ENCODE measurements at places on chromosomes 7 and 10. TPM values are rescaled to one million over a fixed set of nuclear protein-coding genes. Genes with fewer than 3 reads are reported as not detected.
A peak's percentile ranks its signal among the peaks of the same experiment; 100 is the strongest.

COL13A1 gene
- 29.2 TPM for total RNA-seq

DNA sequence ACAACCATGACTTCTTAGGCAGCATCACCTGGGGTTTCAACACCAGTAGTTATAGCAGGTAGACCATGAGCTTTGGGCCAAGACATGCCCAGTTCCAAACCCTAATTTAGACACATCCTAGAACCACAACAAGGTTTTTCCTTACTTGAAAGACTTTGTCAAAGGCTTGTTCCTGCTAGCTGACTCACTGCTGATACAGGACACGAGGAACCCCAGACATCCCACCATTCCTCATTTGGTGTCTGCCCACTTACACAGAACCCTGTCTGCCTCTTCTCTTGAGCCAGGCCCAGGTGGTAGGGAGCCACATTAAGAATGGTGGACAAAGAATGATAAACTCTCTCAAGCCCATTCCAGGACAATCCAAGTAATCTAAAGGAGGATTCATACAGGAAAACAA, 109.0 kb downstream of the CCDC71L start:
- H3K27me3 ChIP-seq: peaks cover 3% of the 10 kb centered on the region
- no peak for DNase-seq
- H3K36me3 ChIP-seq: no peaks in the 10 kb centered on the region
- no peaks in the 10 kb centered on the region for H3K4me1 ChIP-seq
- H3K4me3 ChIP-seq: no peak overlapping the region

DNA sequence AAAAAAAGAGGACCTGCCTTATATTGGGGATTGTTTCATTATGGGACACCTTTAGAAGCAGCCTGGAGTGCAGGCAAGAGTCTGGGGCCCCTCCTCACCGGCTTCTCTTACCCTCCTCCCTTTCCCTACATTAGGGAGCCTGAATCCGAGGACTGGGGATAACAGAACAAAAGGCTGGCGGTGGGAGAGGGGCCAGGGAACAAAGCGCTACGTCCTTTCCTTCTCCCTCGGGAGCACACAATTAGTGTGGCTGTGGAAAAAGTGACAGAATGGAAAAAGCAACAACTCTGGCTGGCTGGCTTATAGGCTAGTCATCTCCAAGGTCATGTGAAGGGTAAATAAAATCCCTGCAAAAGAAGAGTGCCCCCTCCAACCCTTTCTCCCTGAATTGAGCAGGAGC, 74.7 kb downstream of the LSM5 start:
- no peaks in the 10 kb centered on the region for H3K36me3 ChIP-seq
- DNase-seq: peak; percentile 60
- peaks cover 22% of the 10 kb centered on the region for H3K27me3 ChIP-seq
- no peak overlapping the region for H3K27ac ChIP-seq

DNA sequence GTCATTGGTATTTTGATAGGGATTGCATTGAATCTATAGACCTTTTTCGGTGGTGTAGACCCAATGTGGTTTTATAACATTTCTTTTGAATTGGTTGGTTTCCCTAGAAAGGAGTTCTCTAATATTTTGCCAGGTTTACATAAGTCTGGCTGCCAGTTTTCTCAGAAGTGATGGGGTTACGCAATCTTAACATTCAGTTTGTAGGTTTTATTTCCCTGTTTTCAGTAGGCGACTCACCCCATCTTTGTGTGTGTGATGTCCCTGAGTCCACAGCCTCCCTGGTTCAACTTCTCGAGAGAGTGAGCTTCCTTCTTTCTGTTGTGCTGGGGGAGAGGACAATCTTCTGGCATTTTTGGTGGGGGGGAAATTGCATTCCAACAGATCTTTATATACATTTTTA, 9.6 kb upstream of the KIF5B start:
- H3K4me1 ChIP-seq: no peaks in the 10 kb centered on the region
- H3K36me3 ChIP-seq: no peaks in the 10 kb centered on the region
- H3K27ac ChIP-seq: no peak overlapping the region
- no peaks in the 10 kb centered on the region for H3K27me3 ChIP-seq
- H3K4me3 ChIP-seq: no peak overlapping the region

DNA sequence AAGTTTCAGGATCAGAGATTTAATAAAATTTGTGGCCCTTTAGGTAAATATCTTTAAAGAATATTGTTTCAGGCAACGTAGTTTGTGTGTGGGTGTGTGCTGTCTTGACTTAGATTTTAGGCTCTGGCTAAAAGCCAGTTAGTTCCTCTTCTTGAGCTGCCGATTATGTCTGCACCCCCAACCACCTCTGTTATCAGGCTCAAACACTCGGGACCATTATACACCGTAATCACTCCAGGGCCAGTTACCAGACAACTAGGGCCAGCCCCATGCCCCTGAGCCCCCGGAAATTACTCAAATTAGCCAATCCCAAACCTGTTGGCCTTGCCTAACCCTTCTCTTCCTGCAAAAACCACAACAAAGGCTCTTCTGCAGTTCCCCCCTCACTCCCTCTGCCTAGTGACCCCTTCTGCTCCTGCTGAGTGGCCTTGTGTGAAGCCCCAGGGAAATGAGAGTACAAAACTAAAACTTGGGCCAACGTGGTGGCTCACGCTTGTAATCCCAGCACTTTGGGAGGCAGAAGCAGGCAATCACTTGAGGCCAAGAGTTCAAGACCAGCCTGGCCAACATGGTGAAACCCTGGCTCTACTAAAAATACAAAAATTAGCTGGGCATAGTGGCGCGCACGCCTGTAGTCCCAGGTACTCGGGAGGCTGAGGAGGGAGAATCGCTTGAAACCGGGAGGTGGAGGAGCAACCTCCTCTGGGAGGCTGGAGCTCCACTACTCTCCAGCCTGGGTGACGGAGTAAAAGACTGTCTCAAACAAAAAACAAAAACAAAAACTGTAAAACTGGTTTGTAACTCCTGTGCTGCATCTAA, 9.2 kb upstream of the HNRNPF start:
- DNase-seq: no peak
- no peaks in the 10 kb centered on the region for H3K27me3 ChIP-seq
- no peaks in the 10 kb centered on the region for H3K36me3 ChIP-seq
- no peak overlapping the region for H3K27ac ChIP-seq

DNA sequence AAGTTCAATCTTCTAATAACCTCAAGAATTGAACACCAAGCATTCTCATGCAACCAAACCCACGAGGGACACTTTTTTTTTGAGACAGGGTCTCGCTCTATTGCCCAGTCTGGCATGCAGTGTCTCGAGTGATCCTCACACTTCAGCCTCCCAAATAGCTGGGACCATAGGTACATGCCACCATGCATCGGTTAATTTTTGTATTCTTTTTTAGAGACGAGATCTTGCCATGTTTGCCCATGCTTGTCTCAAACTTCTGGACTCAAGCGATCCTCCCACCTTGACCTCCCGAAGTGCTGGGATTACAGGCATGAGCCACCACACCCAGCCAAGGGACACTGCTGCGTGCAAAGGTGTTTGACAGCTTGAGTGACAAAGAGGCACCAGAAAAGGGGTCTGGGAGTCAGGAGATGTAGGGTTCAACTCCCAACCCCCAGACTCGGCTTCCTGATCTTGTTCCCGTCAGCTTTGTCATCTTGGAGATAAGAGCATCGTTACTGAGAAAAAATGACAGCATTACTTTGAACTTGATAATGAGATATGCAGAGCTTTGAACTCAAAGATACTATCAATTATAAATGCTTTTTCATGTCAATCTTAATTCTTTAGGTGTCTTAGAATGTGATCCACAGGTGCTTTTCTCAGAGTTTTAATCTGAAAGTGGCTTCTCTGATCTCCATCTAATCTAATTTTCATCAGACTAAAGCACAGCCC, 1.6 kb upstream of the CYTH3 start:
- H3K4me1 ChIP-seq: peaks cover 47% of the 10 kb centered on the region
- H3K27ac ChIP-seq: no peak overlapping the region
- H3K27me3 ChIP-seq: no peaks in the 10 kb centered on the region
- H3K36me3 ChIP-seq: no peaks in the 10 kb centered on the region

DNA sequence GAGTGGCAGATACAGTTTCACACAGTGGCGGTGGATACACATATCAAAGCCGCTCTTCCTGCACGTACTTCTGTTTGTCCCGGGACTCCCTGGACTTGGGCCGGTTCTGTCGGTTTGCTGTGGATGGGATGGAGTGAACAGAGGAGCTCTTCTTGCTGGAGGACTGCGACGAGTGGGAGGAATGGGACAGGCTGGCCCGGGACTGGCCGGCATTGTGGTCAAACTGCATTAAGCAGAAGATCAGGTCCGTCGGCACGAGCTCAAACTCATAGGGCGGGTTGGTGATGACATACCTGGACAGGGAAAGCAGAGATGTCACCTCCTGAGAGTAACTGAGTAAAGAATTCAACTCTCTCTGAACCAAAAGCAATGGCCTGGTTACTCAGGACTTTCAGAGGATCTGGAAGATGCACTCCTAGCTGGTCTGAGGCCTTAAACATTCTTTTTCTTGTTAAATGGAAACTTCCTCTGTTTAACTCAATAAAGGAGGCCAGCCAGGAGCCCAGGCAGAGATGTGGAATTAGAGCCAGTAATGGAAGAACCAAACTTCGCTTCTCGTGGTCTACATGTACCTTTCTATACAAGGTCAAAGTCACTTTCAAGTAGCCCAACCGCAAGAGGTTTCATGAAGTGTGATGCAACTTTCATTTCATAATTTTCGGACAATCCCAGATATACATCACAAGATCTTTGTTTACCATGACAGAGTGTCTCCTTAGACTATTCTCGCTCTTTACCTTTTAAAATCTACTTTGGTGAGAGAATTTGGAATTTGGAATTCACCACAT, 750.2 kb downstream of the KCNMA1 start:
- peaks cover 17% of the 10 kb centered on the region for H3K36me3 ChIP-seq
- H3K4me1 ChIP-seq: peaks cover 18% of the 10 kb centered on the region
- DNase-seq: no peak
- no peak overlapping the region for H3K4me3 ChIP-seq
- no peaks in the 10 kb centered on the region for H3K27me3 ChIP-seq
